ENCODE measurements at places on chromosomes 2 and 18.

DNA sequence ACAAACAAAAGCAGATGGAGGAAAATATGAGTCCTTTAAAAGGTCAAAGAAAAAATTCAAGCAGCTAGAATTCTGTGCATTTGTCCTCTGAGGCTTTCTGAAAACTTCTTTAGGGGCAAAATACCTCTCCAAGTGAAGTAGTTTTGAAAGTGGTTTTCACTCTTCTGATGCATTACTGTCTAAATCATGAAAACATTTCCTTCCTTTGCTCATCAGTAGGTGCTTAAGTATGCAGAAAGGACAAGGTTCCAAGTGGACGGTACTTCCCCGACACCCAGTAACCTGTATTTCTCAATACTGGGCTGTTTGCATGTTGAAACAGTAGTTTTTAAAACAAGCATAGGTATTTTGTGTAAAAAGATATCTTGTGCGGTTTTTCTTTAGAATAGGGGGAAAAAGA is 189.1 kb upstream of the ERBB4 start:
- no peak for DNase-seq

- DNase-seq: no peak
Measured at GRCh38 chr2:27381577-27382181, 1.1 kb upstream of the ZNF513 start.

GRCh38 chr2:76639171-76639680 is 883.0 kb downstream of the LRRTM4 start:
- no peak for DNase-seq

- DNase-seq: no peak
Measured at GRCh38 chr18:7809978-7810377, 242.9 kb downstream of the PTPRM start.

All from AG08395 (cell line).